Suppressor macrophage treated with lipopolysaccharide for 4 hours (primary cell): ENCODE measurements at places on chromosomes 6 and 20.

DNA sequence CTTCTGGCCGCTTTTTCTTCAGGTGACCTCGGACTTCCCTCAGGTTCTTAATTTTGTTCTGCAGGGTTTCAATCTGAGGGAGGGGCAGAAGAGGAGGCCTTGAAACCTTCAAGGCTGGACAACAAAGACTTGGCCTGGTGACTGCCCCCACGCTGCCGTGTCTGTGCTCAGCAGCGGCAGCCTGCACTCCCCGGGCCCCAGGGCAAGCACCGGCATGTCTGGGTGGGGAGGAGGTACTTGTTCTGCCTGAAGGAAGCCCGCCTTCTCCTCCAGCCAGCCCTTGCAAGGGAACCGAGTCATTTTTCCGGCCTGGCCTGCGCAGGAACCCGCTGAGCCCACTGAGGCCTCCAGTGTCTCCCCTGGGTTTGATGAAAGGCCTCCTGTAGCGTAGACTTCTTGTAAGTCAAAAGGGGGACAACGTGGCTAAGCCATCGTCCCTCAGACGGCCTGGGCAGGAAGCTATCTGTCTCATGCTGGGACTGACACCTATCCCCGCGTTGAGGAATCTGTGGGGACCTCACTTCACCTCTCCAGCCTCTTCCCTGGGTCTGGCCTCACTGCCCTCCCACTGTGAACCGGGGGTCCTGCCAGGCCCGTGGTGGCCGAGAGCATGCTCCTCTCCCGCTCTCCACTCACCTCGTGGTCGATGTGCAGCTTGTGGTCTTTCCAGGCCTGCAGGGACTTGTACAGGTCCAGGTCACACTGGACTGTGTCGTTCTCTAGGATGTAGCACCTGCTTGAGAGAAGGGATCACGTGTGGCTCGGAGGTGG, 119.9 kb downstream of the SULF2 start:
- DNase-seq, result no peak

- DNase-seq, result no peak
These were observed 324.5 kb downstream of the PRKN start for GRCh38 chr6:162403031-162403430.

DNA sequence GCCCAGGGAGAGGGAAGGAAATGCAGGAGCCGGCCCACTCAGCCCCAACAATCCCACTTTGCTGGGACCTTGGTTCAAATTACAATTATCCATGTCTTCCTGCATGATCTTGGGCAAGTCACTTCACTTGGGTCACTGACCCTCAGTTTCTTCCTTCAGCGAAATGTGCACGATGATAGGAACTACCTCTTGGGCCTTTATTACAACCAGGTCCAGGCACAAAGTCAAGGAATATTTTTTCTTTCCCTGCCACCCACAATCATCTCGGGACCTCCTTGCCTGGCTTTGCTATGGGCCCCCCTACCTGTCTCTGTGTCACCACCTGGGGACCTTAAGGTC, 358 bp upstream of the PLTP start:
- no peak for DNase-seq

DNA sequence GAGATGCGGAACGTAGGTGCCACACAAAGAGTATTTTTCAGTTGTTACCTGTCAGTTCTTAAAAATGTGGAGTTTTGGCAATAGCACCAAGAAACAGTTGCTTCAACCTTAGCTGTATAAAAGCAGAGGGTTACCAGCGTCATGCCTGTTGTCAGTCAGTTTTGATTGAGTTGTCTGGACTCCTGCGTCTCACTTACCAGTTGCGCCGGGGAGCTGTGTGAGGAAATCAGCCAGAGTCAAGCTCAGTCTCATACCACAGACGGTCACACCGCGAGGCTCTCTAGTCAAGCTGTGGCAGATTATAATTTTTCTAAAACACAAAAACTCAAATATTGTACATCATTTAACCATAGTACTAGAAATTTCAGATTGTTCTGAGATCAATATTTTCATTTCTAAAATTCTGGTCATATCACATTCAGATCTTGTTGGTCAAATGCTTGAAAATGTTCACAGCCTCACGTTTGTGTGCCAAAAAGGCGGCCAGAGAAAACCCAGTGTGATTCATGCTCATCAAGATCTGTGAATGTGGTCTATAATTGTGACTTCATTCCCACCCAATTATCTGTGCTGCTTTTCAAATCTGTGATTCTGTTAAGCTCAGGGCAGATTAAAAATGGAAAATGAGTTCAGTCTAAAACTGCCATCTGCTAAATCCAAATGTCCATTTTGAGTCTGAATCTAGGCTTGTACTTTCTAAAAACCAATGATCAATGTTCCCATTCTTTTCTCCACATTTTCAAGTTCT, 37.5 kb downstream of the SASH1 start:
- no peak for DNase-seq

GRCh38 chr6:141552463-141552862, 580.3 kb upstream of the GJE1 start:
- no peak for DNase-seq

DNA sequence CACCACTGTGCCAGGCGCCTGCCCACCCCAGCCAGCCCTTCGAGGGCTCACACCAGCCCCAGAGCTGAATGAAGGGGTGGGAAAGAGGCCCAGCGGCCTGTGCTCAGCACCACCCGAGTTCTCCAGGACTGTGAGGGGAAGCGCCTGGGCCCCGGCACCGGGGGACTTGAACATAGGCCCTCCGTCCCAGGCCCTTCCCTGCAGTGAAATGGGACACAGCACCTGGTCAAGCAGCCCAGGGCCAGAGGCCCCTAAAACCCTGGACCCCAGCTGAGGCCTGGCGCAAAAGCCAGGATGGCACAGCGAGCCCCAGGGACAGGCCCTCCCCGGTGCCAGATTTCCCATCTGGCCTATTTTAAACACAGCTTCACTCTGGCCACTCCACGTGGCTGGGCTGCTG, 4.0 kb downstream of the KCNQ2 start:
- no peak for DNase-seq

DNA sequence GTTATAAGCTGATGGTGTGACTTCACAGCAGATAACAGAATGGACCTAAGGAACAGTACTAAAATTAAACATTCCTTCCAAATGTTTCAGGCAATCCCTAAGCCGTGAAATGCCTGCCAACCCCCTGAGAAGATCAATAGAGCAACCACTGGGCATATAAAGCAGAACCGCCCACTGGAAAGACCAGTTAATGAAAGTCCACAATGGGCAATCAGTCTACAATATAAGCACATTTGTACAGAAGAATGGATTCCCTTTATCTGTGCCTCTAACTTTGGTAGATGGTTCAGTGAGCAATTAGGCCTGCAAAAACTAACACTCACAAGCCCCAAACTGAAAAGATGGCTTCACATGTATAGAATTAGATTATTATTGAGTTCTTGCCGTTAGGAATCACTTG, 286.6 kb downstream of the UBE3D start:
- no peak for DNase-seq

DNA sequence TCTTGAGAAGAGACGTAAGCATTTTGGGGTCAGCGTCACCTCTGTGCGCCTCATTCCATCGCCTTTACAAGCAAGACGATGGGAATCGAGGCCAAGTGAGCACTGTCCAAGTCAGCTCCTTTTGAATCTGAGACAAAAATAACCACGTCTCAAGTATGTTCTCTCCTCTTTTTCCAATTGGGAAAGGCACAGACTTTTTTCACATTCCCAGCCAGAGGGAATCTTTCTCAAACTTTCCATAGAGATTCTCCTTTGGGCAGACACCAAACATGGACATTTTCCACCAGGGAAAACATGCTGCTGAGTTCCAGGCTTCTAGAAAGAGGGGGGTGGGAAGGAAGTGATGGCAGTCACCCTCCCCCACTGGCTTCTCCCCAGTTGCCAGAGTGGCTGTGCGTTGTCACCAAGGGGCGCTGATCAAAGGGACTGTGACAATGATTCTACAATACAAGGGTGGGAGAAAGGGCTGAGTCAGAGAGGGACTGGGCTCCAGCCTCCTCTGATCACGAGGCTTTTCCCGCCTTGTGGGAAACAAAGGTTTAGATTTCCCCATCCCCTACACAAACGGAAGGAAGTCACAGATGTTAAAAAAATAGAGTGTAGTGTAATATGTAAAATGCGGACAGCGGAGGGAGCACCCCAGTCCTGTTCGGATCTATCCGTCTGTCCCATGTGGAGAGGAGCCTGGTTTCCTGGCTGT, 281.9 kb upstream of the RNF24 start:
- DNase-seq, result peak; percentile 36

DNA sequence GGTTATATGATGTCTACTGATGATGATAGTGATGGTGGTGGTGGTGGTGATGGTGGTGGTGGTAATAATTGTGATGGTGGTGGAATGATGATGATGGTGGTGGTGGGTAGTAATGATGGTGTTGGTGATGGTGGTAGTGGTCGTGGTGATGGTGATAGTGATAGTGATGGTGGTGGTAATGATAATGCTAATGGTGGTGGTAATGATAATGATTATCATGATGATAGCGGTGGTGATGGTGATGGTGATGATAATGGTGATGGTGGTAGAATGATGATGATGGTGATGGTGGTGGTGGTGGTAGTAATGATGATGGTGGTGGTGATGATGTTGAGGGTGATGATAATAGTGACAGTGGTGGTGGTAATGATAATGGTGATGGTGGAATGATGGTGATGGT, 4.5 kb upstream of the LPA start:
- DNase-seq, result no peak

- no peak for DNase-seq
These were observed 54.8 kb downstream of the DACT2 start for GRCh38 chr6:168264593-168265335.

DNA sequence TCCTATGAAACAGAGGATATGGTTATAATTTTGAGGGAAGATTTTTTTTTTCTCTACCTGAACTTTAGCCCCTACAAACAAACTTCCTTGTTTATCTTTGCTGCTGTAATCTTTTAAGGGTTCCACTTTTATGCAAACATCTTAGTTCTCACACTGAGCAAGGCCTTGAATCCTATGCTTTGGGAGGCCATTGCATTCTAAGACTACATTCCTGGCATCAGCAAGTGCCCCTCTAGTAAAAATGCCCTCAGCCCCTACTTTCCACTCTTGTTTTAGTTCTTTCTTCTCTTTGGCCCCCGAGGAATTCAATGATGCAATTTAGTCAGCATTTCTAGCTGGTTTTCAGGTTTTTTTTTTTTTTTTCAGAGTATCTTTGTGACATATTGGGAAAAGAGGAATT, 8.1 kb upstream of the AHI1 start:
- no peak for DNase-seq

- DNase-seq, result no peak
These were observed 89.4 kb upstream of the SIRPA start for GRCh38 chr20:1805816-1806215.

GRCh38 chr6:127182501-127182900, 64.0 kb downstream of the RSPO3 start:
- DNase-seq, result peak; percentile 12

GRCh38 chr6:99143108-99143861, 195.5 kb upstream of the FBXL4 start:
- no peak for DNase-seq

DNA sequence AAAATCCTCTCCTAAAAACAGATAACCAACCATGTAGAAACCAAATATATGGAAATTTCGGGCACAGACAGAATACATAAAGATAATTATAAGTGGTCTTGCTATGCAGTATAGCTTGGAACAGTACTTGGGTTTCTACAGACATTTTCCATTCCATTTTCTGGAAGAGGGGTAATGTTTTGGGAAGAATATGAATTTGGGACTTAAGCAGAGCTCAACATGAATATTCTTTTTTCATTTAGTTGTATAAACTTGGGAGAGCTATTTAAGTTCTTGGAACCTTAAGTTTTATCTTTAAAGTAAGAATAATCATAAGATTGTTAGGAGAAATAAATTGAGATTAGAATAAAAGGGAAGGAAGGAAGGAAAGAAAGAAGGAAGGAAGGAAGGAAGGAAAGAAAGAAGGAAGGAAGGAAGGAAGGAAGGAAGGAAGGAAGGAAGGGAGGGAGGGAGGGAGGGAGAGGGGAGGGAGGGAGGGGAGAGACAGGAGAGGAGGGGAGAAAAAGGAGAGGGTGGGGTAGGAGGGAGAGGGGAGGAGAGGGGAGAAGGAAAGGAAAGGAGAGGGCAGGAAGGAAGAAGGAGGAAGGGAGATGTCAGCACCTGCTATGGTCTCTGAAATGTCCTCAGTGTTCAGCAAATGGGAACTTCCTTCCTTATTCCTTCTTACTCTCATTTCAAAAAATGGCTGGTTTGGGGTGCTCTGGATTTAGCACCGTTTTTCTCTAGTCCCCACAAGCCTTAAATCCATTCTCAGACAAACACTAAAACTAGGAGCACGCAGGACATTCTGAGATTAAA, 248.3 kb downstream of the LY86 start:
- no peak for DNase-seq

GRCh38 chr20:3864518-3864917, 17.9 kb downstream of the MAVS start:
- DNase-seq, result no peak

- no peak for DNase-seq
These were observed 26.2 kb upstream of the SLC35F1 start for GRCh38 chr6:117880824-117881223.

GRCh38 chr20:59824711-59825562, 108.5 kb downstream of the SYCP2 start:
- DNase-seq, result no peak

- peak; percentile 93 for DNase-seq
These were observed 17.2 kb upstream of the TAGAP start for GRCh38 chr6:159061805-159062563.

DNA sequence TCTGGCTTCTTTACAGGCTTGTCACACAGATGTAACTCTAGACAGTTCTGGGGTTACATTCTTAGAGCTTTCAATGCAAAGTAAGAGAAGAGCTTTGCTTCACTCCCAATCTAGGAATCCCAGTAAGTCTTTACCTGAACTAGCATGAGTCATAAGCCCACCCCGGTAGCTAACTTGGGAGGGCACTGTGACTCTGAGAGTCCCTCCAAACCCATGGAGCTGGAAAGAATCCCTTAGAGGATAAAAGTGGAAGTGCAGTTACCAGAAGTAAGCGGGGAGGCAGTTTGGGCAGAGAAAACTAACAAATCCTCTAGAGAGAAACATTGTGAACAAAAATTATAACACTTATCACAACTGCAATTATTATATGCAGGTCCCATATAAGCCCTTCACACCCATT, 84.0 kb upstream of the SMLR1 start:
- no peak for DNase-seq

DNA sequence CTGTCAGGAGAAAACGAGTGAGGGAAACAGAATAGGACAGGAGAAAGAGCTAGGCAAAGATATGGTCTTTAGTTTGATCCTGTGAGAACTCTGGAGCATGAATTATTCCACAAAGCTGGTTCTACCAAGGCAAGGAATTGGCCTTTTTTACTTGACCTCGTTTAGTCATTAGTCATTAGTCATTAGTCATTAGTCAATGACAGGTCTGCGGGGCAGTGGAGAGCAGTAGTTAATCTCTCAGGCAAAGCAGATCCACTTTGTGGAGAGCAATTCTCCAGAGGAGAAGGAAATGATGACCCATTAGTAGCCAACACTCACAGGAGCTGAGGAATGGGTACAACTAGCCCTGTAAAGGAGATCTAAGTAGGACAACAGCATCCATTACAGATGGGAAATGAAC, 22.0 kb upstream of the ABCC10 start:
- no peak for DNase-seq

GRCh38 chr20:20237093-20237959, 130.6 kb upstream of the INSM1 start:
- DNase-seq, result peak; percentile 59
